ENCODE measurements at places on chromosomes 5 and 9.

- DNase-seq = no peak
These were observed 16.8 kb downstream of the ABCA1 start for GRCh38 chr9:104911032-104911607.

GRCh38 chr5:64682608-64683007 lies 7.7 kb upstream of the SHISAL2B start:
- no peak for DNase-seq

GRCh38 chr5:150665044-150665443 lies 4.0 kb downstream of the MYOZ3 start:
- no peak for DNase-seq

DNA sequence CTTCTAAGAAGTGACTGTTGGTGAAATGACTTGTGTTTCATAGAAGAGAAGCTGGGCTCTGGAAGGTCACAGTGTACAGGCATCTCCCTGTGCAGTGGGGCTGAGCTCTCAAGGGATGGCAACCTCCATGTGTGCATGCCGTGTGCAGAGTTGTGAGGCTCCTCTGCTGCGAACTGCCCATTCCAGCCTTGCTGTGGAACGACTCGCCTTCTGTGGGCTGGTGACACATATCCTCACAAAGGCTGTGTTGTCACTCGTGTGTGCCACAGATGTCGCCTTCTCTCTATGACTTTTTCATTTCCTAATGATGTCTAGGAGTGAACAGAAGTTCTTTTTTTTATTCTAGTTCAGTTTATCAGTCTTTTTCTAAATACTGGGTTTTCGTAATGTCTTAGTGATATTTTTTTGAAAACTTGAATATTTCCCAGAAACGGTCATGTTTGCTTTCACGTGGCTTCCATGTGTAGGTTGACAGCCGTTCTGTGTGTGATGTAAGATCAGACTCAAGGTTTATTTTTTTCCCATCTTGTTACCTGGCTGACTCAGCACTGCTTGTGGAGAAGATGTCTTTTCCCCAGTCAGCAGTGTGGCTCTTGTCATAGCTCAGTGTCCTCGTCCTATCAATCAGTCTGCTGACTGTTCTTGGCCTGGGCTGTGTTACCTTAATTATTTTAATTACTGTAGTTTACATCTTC lies 57.3 kb upstream of the CACNA1B start:
- no peak for DNase-seq

DNA sequence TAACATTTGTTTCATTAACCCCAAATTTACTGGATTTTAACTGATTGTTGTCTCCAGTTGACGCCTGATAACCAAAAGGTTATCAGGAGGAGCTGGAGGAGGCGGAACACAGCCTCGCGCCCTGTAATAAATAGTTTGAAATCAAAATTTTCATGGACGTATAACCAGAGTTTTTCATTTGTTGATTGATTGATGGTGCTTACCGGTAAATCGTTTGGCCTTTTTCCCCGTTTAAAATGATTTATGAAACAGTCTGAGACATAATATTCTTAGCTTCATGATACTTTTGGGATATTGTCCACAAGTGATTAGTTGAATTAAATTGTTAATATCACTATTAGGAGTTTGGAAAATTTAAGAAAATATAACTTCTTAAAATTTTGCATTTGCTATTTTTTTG lies 1.7 kb downstream of the FOCAD start:
- DNase-seq = no peak

- DNase-seq = no peak
These were observed 798 bp downstream of the PITX1 start for GRCh38 chr5:135032999-135033861.

GRCh38 chr9:33068991-33069390 lies 7.5 kb downstream of the SMU1 start:
- DNase-seq = no peak

DNA sequence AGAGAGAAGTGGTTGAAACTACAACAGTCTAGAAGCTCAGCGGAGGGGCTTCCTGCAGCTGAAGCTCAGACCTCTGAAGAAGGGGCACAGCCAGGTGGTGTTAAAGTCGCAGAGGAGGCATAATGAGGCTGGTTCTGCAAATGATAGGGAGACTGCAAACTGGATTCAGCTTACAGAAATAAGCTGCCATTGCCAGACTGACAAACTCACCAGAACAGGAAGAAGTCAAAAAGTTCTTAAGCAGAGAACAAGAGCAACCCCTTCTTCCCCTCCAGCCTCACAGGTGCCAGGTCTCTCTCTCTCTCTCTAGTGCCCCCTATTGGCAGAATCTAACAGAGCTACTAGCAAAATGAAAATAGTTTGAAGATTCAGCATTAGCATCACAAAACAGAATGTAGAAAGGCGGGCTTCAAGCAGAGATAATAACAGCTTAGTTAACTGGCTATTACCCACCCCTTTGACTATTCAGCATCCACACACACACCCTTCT lies 76.7 kb downstream of the GRAMD2B start:
- peak; percentile 19 for DNase-seq

GRCh38 chr5:66909364-66909763 lies 287.2 kb downstream of the CD180 start:
- DNase-seq = no peak

GRCh38 chr9:83198371-83198770 lies 135.4 kb upstream of the RASEF start:
- DNase-seq = no peak

GRCh38 chr5:104045987-104046386 lies 483.4 kb upstream of the NUDT12 start:
- no peak for DNase-seq

- no peak for DNase-seq
These were observed 339.5 kb upstream of the RFX3 start for GRCh38 chr9:3865141-3865772.

DNA sequence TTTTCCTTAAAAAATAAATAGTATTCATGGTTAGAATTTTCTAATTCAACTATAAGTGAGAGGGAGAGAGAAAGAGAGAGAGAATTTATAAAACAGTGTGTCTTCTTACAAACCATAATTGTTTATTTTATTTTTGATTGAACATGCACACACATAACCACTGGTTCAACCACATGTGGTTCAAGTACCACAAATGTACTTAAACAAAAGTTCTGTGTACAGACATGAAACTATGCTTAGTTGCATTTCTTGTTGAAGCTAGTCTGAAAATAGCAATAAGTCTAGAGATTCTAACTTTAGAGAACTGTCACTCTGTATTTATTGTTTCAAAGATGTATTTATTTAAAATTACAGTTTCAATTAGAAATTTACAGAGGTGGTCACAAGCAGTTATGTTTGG lies 130.6 kb upstream of the PDE4D start:
- no peak for DNase-seq

- DNase-seq = peak; percentile 43
These were observed 133.3 kb upstream of the RAI14 start for GRCh38 chr5:34522599-34523386.

DNA sequence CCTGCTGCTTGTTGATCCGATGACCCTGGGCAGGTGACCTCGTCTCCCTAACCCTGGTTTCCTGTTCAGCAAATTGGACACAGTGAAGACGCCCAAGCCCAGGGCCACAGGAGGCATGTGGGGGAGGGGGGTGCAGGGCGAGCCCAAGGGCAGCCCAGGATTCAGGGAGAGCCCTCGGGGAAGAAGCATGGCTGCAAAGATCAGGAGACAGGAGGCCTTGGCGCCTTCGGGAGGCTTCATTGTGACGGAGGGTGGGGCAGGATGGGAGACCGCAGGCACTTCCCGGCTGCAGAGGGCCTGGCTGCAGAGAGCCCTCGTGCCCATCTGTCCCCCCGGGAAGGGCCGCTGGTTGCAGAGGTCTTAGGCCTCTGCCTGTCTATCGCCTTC lies 6.2 kb downstream of the ASS1 start:
- no peak for DNase-seq

DNA sequence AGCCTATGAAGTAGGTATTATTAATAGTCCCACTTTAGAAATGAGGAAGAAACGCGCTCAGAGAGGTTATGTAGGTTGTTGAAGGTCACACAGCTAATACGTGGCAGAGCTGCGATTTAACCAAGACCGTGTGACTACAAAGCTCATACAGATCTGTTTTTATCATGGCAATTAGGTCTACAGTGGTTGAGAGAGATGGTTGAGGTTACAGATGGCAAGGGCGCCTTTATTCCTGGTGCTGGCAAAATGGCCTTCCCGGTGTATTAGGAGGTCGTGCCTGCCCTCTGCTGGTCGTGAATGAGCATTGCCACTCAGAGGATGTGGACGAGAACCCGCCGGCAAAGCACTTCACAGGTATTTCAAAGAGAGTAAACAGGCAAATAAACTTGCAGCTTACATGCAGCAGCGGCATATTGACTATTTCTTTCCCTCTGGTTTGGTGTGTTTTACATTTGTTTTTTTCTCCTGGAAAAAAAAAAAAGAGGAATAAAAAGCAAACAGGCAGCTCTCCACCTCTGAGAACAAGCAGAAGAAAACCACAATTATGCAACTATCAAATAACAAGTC lies 65.3 kb upstream of the EGFLAM start:
- DNase-seq = peak; percentile 43

DNA sequence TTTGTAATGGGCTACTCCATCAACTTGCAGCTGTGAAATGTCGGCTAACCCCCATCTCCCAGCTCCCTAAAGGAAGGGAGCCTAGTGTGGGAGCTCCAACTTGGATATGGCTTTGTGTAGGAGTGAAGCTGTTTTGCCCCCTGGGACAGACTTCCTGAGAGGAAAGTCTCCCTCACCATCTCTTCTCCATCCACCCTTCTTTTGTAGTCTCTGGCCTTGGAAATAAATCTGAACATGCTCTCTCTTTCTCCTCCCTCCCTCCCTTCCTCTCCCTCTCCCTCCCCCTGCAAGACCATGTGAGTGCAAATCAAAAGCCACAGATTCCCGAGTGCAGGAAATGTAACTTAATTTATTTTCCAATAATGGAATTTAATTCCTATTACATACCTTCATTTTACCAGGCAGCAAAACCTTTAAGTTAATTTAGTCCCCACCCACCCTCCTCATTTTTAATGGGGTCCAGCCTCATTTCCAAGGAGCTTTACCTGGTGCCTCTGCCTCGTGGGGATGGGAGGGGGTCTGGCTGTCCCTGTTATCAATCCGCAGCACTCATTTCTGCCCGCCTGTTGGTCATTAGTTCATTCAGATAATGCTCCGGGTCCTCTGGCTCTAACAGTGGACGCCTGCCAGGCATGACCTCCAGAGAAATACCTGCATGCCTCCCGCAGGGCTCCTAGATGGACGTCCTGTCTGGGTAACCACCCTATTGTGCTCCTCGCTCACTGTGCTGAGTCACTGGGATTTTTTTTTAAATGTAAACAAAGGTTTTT lies 122.9 kb upstream of the TAF11L2 start:
- no peak for DNase-seq

GRCh38 chr9:118558026-118558425 lies 811.2 kb downstream of the BRINP1 start:
- DNase-seq = no peak

- DNase-seq = no peak
These were observed 21.0 kb upstream of the EPB41L4A start for GRCh38 chr5:112440031-112440430.
